ENCODE measurements at places on chromosomes 13 and 19.

DNA sequence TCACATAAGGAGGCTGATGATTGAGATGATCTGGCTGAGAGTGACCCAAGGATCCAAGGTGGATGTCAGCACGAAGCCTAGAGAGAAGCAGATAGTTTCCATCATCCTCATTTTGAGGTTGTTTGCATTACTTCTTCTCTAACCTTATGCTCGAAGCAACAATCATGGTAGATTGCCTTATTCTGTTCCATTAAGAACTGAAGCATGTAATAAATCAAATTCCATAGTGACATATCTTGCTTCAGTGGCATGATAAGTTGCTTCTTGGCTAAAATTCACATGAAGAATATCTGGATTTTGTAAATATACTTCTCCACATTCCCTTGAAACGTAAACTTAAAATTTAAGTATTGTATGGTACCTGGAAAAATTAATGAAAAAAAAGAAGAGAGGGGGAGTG lies 377.8 kb upstream of the DACH1 start:
- no peaks in the 10 kb centered on the region for H3K27me3 ChIP-seq
- no peaks in the 10 kb centered on the region for H3K4me1 ChIP-seq
- no peak overlapping the region for H3K4me3 ChIP-seq
- no peak overlapping the region for H3K27ac ChIP-seq

DNA sequence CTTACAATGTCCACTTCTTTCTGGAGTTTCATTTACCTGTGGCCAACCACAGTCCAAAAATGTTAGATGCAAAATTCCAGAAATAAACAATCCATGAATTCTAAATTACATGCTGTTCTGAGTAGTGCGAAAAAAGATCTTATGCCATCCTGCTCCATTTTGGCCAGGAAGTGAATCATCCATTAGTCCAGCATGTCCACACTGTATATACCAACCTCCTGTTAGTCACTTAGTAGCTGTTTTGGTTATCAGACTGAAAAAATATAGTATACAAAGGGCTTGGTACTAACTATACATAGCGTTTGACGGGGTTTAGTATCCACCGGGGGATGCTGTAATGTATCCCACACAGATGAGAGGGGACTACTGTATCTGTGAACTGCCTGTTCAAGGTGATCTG lies 618.0 kb upstream of the ARGLU1 start:
- DNase-seq: no peak
- H3K36me3 ChIP-seq: no peaks in the 10 kb centered on the region
- no peaks in the 10 kb centered on the region for H3K4me1 ChIP-seq
- H3K4me3 ChIP-seq: no peak overlapping the region
- H3K27me3 ChIP-seq: no peaks in the 10 kb centered on the region
- H3K27ac ChIP-seq: no peak overlapping the region

DNA sequence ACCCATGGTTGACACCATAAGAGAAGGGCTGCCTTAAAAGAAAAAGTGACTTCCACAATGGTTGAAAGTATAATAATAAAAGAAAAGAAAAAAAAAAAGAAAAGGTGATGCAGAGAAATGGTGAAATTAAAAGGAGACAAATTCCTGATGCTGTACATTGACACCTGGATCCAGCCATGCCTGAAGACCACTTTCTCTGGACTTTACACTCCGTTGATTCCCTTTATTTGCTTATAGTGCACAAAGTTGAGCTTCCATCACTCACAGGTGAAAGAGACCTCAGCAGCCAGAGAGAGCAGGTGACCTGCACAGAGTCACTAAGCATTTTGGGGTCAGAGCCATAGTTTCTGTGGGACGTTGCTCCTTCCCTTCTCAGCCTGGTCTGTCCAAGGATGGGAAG lies 12.2 kb upstream of the OR10H5 start:
- H3K27ac ChIP-seq: no peak overlapping the region
- H3K36me3 ChIP-seq: no peaks in the 10 kb centered on the region
- H3K4me3 ChIP-seq: no peak overlapping the region
- H3K4me1 ChIP-seq: no peaks in the 10 kb centered on the region
- DNase-seq: no peak

DNA sequence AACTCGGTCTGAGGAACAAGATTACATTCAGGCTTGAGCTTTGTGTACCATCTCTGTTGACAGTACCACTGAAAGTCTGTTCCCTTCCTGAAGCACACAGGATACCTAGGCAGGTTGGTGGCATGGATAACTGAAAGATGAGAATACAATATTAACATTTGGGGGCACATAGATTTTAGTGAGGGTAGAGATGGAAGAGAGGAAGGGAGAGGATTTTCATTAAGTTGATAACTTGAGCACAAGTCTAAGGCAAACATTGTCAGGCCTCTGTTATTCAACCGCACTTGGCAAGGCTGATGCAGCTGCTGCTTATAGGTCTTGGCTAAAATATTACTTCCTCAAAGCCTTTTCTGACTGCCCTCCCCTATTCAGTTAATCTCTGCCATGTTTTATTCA lies 10.9 kb downstream of the MIR17HG start:
- H3K27ac ChIP-seq: no peak overlapping the region
- no peak overlapping the region for H3K4me3 ChIP-seq
- no peaks in the 10 kb centered on the region for H3K27me3 ChIP-seq
- no peak for DNase-seq
- no peaks in the 10 kb centered on the region for H3K4me1 ChIP-seq

- H3K4me3 ChIP-seq: no peak overlapping the region
- DNase-seq: no peak
- no peaks in the 10 kb centered on the region for H3K27me3 ChIP-seq
- no peak overlapping the region for H3K27ac ChIP-seq
- no peaks in the 10 kb centered on the region for H3K4me1 ChIP-seq
- no peaks in the 10 kb centered on the region for H3K36me3 ChIP-seq
These were observed 24.9 kb upstream of the DPP9 start for GRCh38 chr19:4748589-4748988.

DNA sequence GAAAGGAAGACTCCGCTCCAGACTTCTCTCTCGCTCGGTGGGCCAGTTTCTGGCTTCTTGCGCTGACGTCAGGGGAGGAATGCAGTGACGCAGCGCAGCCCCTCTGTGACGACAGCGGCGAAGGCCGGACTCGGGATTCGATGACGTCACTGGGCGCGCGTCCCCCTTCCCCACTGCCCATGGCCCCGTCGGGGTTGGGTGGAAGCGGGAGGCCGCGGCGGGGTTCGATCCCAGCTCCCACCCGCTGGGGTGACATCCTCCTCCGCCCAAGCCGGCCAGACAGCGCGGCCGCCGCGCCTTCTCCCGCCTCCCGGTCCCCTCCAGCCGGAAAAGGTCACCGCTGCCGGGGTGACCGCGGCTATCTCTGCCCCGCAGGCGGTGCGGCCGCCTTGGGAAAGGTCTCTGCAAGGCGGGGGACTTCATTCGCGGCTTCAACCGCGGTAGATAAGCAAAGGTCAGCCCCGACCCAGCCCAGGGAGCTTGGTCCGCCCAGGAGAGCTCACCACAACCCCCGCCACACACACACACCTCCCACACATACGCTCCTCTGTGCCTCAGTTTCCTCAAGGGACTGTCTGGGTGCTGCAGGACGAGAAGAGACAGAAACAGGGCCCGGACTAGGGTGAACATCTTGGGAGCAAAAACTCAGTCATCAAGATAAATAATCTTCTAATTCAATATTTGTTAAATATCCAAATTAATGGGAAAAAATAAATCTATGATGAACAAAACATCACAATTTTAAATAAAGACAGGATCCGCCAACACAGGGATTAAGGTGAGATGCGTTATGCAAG lies 844 bp upstream of the RFX1 start:
- peak overlapping the region; percentile 99 for H3K27ac ChIP-seq
- peak overlapping the region; percentile 80 for H3K4me3 ChIP-seq
- no peaks in the 10 kb centered on the region for H3K27me3 ChIP-seq
- peak; percentile 17 for DNase-seq
- peaks cover 44% of the 10 kb centered on the region for H3K4me1 ChIP-seq
- no peaks in the 10 kb centered on the region for H3K36me3 ChIP-seq

- H3K27me3 ChIP-seq: no peaks in the 10 kb centered on the region
- H3K36me3 ChIP-seq: no peaks in the 10 kb centered on the region
- no peak overlapping the region for H3K27ac ChIP-seq
These were observed 285.4 kb downstream of the ATP8A2 start for GRCh38 chr13:25657157-25657556.

GRCh38 chr19:35455616-35456201 lies 7.7 kb downstream of the FFAR2 start:
- peaks cover 41% of the 10 kb centered on the region for H3K4me1 ChIP-seq
- H3K27ac ChIP-seq: no peak overlapping the region
- H3K36me3 ChIP-seq: no peaks in the 10 kb centered on the region
- H3K4me3 ChIP-seq: no peak overlapping the region
- DNase-seq: no peak

GRCh38 chr13:94660695-94661326 lies 51.5 kb downstream of the SOX21 start:
- DNase-seq: no peak
- H3K27me3 ChIP-seq: no peaks in the 10 kb centered on the region
- no peak overlapping the region for H3K27ac ChIP-seq
- no peaks in the 10 kb centered on the region for H3K4me1 ChIP-seq
- no peaks in the 10 kb centered on the region for H3K36me3 ChIP-seq

- DNase-seq: no peak
- H3K36me3 ChIP-seq: no peaks in the 10 kb centered on the region
- peaks cover 4% of the 10 kb centered on the region for H3K27me3 ChIP-seq
These were observed 202.5 kb downstream of the NUFIP1 start for GRCh38 chr13:44786756-44787155.

DNA sequence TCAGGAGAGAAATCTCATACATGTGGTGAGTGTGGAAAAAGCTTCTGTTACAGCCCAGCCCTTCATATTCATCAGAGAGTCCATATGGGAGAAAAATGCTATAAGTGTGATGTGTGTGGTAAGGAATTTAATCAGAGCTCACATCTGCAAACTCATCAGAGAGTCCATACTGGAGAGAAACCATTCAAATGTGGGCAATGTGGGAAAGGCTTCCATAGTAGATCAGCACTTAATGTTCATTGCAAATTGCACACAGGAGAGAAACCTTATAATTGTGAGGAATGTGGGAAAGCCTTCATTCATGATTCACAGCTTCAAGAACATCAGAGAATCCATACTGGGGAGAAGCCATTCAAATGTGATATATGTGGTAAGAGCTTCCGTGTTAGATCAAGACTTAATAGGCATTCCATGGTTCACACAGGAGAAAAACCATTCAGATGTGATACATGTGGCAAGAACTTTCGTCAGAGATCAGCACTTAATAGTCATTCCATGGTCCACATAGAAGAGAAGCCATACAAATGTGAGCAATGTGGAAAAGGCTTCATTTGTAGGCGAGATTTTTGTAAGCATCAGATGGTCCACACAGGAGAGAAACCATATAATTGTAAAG lies 15.2 kb downstream of the ZNF221 start:
- no peaks in the 10 kb centered on the region for H3K4me1 ChIP-seq
- H3K27me3 ChIP-seq: no peaks in the 10 kb centered on the region
- H3K36me3 ChIP-seq: peaks cover 14% of the 10 kb centered on the region
- H3K27ac ChIP-seq: no peak overlapping the region
- no peak overlapping the region for H3K4me3 ChIP-seq

- DNase-seq: no peak
- H3K36me3 ChIP-seq: no peaks in the 10 kb centered on the region
- H3K4me3 ChIP-seq: no peak overlapping the region
- no peaks in the 10 kb centered on the region for H3K4me1 ChIP-seq
- no peaks in the 10 kb centered on the region for H3K27me3 ChIP-seq
These were observed 185.8 kb downstream of the OLFM4 start for GRCh38 chr13:53214433-53214832.

DNA sequence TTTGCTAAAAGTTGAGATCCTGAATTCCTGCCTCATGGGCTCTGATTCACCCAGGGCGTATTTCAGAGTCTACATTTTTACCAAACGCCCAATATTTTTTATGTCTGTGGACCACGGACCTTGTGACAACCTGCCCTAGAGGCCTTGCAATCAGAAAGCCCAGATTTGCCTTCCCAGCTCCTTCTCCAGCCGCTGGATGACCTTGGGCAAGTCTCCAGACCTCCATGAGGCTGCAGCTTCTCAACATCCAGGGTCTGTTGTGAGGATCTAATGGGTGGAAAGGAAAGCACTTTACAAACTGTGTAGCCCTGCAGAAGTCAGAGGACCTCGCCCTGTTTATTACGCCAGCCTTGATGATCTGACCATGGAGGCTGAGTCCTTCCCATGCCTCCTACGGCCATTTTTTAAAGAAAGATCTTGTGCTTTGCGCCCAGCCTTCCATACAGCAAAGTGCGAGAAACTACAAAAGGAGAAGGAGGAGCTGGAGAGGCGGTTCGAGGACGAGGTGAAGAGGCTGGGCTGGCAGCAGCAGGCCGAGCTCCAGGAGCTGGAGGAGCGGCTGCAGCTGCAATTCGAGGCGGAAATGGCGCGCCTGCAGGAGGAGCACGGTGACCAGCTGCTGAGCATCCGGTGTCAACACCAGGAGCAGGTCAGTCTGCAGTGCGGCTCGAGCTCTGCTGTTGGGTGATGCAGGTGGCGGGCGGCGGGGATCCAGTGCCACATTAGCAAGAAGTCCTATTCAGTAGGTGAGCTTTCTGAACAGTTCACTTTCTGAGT lies 115.6 kb downstream of the SLC7A1 start:
- DNase-seq: no peak
- no peak overlapping the region for H3K27ac ChIP-seq
- H3K4me1 ChIP-seq: no peaks in the 10 kb centered on the region
- no peaks in the 10 kb centered on the region for H3K27me3 ChIP-seq
- no peak overlapping the region for H3K4me3 ChIP-seq

DNA sequence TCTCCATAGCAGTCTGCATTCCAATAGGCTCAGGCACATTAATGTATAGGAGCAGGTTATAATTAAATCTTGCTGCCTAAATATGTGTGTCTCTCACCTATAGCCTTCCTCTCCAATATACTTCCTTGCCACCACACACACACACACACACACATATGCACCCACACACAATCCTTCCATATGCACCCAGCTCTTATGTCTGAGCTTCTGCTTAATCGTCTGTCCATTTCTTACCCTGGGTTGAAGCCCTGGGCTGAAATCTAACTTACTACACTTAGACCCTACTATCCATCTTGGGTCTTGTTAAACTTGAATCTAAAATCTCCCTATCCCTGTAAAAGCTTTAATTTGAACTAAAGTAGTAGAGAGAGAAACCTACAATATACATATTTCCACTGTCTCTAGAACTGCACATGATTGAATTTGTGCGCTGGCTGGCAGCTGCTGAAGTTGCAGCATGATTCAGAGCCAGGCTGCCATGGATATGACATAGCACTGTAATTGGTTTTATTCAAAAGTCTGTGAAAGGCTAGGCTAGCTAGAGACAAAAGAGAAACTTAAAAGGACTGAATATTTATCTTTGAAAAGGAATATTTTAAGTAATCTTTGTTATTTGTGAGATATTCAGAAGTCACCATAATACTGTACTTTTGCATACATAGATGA lies 25.7 kb upstream of the FREM2 start:
- no peaks in the 10 kb centered on the region for H3K27me3 ChIP-seq
- DNase-seq: no peak
- H3K4me3 ChIP-seq: no peak overlapping the region
- H3K4me1 ChIP-seq: no peaks in the 10 kb centered on the region
- H3K27ac ChIP-seq: no peak overlapping the region

Data from CD4-positive, alpha-beta T cell (primary cell).